ENCODE measurements at places on chromosomes 4 and X.

DNA sequence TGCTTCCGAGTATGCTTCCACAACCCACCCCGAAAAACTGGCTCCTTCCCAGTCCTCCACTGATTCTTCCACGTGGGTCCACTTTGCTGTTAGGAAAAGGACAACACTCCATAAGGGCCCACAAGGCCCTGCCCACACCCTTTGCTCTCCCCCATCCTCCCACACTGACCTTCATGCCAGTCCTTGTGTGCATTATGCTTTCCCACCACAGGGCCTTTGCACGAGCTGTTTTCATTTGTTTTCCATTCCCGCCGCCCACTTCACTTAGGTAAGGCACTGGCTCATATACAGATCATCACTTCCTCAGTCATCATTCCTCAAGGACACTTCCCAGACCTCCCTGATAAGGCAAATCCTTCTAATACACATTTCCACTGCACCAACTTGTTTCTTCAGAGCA, 16.8 kb upstream of the SEL1L3 start:
- no peak for DNase-seq

GRCh38 chr4:183266371-183266770, 53.7 kb downstream of the CLDN22 start:
- no peak for DNase-seq

- no peak for DNase-seq
Observed at GRCh38 chr4:60134099-60134498, 1066.0 kb upstream of the ADGRL3 start.

GRCh38 chrX:139844884-139845283, 88.0 kb downstream of the ATP11C start:
- DNase-seq, result no peak

GRCh38 chr4:15077969-15078368, 75.7 kb downstream of the CPEB2 start:
- no peak for DNase-seq

DNA sequence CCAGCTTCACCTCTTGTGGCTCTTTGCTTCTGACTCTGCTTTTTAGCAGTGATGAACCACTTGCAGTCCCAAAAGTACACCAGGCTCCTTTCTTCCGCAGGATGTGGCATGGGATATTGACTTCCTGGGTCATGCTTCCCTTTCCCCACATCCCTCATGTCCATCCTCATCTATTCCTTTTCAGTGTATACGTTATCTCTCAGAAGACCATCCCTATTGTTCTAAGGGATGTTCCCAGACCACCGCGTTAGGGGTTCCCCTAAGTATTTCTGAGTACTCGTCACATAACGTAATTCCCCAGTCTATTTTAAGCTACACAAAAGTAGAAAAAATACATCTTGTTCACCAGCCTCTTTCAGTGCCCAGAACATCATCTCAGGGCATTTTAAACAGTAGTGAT, 71.1 kb upstream of the NLGN4X start:
- DNase-seq, result no peak

DNA sequence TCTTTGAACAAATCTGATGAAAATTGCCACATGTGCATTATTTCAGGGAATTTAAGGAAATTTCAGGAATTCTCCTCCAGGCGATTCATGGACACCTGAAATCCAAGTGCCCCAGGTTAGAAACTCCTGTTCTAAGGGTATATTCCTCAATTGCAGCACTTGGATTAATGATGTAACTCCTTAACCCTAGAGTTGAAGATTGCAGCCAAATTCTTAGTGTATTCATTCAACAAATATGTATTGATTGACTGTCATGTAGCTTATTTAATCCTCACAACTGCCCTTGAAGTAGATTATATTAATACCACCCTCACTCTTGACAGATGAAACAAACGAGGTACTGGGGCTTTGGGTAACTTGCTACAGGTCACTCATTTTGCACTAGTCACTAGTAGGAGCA, 11.3 kb downstream of the CETN2 start:
- no peak for DNase-seq

- DNase-seq, result no peak
Observed at GRCh38 chrX:44989995-44990770, 117.2 kb downstream of the KDM6A start.

DNA sequence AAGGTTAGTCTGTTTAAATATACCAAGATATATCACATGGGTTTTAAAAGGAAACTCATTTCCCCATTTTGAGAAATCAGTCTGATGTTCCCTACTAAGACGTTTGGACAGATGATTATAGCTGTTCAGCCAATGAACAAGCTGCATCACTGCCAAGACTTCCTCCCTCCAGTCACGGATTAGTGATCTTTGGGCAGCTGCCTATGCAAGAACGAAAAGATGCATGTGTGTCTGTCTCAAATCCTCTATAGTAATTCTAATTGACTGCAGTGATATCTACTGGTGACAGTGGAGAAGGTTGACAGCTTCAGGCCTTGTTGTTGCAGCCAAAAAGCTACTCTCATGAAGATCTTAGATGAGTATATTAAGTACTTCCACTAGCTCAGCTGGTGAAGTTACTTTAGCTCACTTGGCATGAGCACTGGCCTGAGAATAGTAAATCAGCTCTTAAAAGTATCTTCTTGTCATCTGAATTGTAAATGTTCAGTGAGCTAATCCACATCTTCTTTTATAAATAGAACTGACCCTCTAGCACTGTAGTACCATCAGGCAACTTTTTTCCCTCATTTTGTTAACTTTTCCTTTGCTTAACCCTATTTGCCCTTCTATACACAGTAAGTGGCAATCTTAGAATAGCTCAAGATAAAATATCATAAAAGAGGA, 134.5 kb upstream of the PCDH10 start:
- no peak for DNase-seq

DNA sequence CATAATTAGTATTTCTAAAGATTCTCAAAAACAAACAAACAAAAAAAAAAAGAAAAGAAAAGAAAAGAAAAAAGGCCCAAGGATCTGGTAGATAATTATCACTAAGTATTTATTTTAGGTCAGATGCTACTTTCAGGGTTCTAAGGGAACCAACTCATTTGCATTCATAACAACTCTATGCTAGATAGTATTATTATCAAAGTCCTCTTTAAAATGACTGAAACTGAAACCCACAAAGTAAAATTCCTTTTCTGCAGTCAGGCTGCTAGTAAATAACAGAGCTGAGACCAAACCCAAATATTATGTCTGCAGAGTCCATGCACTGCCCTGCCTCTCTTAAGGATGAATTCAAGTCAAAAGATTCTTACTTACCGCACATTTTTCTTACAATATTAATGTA, 38.3 kb upstream of the MAPK10 start:
- no peak for DNase-seq

DNA sequence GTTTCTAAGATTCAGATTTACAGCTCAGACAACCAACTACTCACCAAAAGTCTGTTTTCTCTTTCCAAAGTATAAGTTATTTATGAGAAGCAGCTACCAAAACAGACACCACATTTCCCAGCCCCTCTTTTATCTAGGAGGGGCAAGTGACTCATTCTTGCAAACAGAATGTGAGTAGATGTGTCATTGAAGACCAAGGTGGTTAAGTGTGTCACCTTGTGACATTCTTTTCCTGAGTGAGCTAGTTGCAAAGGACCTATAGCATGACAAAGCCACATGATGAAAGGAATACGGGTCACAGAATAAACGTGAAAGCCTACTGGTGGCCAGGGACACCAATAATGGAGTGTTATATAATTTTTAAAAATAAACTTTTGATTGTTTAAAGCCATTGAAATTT, 50.0 kb downstream of the SLC7A11 start:
- DNase-seq, result no peak

DNA sequence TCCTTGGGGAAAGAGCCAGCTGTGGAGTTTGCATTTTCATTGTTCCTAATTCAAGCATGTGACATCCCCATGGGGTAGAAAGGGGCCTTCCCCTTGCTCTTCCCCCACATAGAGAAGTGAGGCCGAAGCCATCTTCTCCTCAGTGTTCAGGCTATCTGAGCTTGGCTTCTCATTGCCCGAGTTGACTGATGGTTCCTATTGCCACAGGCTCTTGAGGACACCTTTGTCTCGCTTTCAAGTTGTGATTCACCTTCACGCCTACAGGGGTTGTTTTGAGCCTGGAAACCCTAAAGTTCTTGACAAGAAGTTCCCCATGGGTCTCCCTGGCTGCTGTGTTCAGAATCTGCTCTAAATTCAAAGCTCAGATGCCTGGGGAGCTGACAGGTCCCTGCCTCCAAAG, 25.0 kb downstream of the CCNQ start:
- no peak for DNase-seq

GRCh38 chr4:167802463-167803212, 289.7 kb upstream of the ANXA10 start:
- DNase-seq, result no peak

- DNase-seq, result no peak
Observed at GRCh38 chr4:39124885-39125599, 57.3 kb upstream of the WDR19 start.

DNA sequence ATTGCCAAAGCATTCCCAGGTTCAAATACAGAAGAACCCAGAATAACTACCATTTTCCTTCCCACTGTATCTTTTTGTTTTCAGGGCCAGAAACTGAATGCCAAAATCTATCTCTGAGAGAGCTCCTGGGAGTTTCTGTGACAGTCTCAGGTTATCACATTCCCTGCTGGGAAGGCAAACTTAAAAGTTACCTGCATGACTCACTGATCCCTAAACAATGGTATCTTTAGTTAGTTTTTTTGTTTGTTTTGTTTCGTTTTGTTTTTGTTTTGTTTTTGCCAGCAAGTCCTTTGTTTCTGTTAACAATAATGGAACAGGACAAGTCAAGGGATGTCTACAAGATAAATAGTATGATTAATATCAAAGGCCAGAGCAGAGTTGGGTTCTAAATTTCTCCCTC, 34.3 kb downstream of the PAPSS1 start:
- DNase-seq, result no peak

DNA sequence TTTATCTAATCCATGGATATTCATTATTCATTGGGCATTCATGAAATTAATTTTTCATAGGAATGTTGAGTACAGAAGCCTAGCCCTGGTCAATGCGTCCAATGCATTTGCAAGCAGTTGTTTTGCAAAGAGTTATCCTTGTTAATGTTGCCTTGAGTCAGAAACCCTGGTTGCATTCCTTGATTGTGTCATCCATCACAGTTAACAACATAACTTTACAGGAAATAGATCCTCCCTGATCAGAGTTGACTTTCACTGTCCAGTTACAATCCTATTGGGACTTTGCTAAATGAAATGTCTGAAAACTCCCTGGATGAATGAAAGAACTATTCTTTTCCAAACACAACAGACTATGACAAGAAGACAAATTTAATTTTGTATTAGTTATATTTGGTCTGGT, 924.3 kb upstream of the SLIT2 start:
- no peak for DNase-seq

DNA sequence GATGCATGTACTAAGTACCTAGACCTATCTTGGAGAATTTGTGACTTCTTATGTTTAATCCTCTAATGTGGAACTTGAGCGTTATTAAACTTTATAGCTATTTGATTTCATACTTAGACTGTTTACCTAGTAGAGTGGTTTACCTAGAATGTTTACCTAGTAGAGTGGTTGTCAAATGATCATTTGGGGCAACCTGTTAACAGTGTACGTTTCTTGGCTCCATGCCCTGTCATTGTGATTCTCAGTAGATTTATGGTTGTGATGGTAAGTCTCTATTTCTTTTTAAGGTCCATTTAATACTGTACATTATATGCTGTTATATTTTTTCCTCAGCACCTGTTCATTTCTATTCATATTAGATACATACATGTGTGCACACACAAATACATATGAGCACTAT, 233.0 kb upstream of the MAD2L1 start:
- no peak for DNase-seq

DNA sequence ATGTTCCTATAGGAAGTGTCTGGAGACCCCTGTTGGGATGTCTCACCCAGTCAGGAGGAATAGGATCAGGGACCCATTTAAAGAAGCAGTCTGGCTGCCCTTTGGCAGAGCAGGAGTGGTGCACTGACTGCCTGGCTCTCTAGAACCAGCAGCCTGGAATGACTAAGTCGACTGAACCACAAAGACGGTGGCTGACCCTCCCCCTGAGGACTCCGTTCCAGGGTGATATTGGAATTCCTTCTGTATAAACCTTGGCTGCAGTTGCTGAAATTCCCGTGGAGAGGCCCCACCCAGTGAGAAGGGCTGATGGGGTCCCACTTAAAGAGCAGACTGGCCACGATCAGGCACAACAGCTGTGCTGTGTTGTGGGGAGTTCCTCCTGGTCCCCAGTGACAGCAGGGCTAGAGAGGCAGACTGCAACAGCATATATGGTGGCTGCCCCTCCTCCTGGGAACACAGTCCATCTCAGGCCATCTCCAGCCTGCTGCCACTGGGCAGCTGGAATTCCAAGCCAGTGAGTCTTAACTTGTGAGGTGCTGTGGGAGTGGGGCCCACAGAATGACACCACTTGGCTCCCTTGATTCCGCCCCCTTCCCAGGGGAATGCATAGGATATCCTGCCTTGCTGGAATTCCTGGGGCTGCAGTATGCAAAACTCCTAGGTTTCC, 41.8 kb upstream of the RLIM start:
- DNase-seq, result no peak

- no peak for DNase-seq
Observed at GRCh38 chr4:150561143-150561737, 20.7 kb upstream of the MAB21L2 start.

GRCh38 chr4:159240687-159241086, 137.8 kb downstream of the RAPGEF2 start:
- DNase-seq, result no peak

DNA sequence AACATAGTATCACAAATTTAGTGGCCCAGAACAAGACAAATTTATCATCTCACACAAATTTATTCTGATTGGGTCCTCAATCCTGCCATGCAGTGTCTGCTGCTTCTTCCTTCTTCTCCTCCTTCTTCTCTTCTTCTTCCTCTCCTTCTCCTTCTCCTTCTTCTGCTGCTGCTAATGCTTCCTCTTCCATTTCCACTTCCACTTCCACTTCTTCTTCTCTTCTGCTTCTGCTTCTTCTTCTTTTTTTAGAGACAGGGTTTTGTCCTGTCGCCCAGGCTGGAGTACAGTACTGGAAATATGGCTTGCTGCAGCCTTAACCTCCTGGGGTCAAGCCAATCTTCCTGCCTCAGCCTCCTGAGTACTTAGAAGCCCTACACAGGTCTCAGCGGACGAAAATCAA, 37.5 kb downstream of the FGFBP1 start:
- DNase-seq, result no peak

GRCh38 chrX:100358766-100359165, 51.3 kb downstream of the PCDH19 start:
- no peak for DNase-seq

DNA sequence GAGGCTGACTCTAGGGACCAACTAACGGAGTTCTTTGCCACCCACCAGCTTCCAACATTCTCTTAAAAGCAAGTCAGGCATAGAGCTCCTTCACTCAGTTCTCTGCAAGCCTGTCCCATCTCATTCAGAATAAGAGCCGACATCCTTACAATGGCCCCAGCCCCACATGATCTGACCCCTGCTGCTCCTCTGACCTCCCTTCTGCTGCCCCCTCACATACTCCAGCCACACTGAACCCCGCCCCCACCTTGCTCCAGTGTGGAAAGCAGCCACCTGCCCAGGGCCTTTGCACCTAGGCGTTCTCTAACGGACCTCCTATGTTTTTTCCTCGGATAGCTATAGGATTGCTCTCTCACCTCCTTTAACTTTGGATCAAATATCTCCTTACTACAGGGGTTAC, 143.2 kb upstream of the ETNPPL start:
- DNase-seq, result no peak

Measured in DMS 273 treated with DMSO at 0.1 percent for 48 hours (cell line).